Nucleus accumbens (tissue), 56 donors: ENCODE measurements at places on chromosomes 13 and 19.

GRCh38 chr19:17468302-17469091, 1.8 kb upstream of the SLC27A1 start:
- DNase-seq: peak; percentile 46

GRCh38 chr13:48975101-48975855, 434 bp upstream of the FNDC3A start:
- DNase-seq: peak; percentile 69

DNA sequence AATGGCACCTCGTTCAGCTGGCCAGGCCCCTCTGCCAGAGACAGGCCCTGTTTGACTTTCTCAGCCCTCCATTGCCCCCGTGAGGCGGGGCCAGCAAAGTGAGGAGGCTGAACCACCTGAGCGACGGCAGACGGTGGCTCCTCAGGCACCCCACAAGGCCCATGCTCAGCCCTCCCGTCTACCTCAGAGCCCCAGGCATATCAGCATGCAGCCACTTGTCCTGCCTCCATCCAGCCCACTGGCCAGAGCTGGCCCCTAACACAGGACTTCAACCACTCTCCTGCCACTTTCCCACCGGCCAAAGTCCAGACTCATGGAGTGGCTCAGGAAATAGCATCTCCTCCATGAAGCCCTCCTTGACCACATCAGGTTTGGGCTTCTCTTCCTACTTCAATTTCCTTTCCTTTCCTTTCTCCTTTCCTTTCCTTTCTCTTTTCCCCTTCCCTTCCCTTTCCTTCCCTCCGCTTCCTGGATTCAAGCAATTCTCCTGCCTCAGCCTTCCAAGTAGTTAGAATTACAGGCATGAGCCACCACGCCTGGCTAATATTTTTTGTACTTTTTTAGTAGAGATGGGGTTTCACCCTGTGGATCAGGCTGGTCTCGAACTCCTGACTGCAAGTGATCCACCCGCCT, 9.3 kb downstream of the SLC7A10 start:
- no peak for DNase-seq

GRCh38 chr13:33205804-33206221, 79.7 kb downstream of the STARD13 start:
- DNase-seq: no peak

DNA sequence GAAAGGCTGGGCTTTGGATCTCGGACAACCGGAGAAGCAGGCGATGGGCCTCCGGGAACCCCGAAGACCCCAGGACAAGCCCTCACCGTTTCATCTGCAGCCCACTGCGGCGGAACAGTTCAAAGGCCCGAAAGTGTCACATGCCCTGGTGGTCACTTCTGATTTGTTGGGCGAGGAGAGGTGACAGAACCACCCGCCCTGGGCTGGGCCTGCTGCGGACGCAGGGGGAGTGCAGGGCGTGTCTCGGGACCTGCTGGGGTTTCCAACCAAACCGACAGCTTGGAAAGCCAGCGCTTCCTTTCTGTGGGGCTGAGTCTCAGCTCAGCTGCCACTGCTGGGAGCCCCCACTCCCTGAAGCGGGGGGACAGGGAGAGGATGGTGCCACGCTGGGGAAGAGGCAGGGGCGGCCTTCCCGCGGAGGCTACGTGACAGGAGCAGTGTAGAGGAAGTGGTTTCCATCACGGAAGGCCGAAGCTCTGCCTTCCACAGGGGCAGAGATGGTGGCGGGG, 22.8 kb upstream of the ZBTB7A start:
- no peak for DNase-seq

- no peak for DNase-seq
Measured at GRCh38 chr19:39867133-39867532, 21.0 kb upstream of the FBL start.

- DNase-seq: no peak
Measured at GRCh38 chr13:112958127-112958989, 10.7 kb upstream of the MCF2L start.

GRCh38 chr19:18232540-18233223, 6.4 kb upstream of the PDE4C start:
- DNase-seq: no peak

DNA sequence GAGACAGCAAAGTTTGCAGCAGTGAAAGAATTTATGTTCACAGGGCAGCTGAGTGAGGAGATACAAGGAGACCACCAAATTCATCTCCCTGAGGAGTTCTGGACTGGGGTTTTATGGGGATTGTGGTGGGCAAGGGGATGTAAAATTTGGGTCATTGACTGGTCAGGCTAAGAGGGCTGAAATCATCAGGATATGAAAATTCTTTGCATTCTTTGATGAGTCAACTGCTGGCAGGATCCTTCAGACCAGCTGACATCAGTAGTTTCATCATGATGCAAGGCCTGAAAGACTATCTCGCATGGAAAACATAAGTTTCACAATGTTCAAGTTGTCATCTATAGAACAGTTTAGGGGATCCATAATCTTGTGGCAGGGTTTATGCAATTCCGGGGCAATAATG, 869.5 kb upstream of the PCDH9 start:
- DNase-seq: no peak

- DNase-seq: no peak
Measured at GRCh38 chr19:861141-861755, 1.8 kb downstream of the CFD start.

DNA sequence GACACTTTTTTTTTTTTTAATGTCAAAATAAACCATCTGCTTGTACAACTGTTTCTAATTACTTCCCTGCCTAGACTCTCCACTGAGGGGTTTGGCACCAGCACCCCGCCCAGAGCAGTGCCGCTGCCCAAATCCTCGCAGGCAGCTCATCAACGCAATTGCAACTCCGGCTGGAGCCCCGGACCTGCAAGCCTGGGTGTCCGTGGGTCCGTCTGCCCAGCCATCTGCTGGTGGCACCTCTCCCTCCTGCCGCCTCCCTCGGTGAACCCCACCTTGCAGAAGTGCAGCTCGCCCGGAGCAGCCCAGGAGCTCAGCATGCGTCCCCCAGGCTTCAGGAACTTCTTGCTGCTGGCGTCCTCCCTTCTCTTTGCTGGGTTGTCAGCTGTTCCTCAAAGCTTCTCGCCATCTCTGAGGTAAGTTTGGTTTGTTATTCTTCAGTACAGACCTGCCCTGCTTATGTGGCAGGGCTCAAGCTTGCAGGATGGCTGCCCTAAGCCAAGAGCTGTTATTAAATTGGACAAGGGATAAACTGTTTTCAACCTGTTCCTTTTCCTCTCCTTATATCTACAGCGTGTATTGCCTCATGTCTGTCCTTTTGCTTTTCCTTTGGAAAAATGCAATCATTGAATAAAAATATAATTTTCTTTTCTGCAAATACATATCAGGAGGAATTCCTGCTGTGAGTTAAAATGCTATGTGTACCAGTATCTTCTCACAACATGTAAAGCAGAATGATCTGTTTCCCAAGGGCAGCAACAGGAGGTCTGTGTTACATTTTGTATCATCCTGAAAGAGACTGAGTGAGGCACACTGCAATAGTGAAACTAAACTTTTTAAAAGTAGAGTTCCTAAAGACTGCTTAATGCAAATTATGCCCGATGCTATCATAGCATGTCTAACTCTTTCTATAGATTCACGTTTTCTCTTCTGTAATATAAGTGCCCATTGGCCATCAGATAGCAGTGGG, at the start of gene ITGBL1:
ITGBL1 (plus strand) TSS at position 157 of the 967 bp plus-strand sequence; CDS start at position 316, 159 bp downstream.
- no peak for DNase-seq

DNA sequence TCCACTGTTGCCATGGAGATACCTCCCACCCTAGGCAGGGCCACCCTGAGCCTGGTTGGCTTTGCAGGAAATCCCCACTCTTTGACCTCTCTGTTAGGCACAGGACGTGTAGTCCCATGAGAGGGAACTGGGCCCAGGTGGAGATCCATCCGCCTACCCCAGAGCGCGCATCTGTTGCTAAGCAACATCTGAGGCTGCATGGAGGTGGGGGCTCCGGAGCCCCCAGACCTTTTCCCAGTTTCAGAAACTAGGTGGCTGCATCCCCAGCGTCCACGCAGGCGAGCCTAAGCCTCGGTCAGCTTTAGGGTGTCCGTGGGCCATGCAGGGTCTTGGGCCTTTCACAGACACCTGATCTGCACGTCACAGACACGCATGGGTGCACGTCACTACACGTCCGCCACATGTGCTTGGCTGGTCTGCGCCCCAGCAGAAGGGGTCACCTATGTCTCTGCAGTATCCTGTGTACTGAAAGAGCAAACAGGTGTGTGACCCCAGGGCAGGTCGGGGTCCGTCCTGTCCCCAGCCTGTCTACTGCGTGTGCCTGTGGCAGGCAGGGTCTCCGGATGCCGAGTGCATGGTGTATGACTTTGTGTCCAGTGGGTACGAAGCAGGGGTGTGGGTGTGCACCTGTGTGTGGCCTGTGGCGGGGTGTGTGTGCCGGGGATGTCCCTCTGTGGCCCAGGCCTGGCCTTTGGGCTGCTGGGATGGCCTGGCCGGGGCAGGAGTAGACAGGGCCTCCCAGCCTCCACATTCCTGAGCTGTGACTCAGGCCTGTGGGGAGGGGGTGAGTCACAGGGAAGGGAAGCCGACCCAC, 4.1 kb upstream of the CIRBP start:
- DNase-seq: no peak

DNA sequence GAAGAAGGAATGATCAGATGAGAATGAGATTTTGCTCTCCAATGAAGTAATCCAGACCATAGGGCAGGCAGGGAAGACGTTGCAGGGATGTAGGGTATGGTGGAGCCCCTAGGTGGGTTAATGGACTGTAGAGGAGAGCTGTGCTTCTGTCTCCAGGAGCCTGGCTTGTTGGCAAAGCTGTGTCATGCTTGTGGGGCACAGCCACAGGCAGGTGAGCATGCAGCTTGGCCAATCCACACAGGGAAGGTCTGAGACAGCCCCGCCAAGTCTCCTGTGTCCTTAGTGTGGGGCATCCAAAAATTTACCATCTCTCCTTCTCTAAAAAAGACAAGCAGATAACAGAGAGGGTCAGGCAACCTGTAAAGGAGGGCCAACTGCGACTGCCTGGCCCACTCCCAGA, 71.4 kb upstream of the FLT1 start:
- no peak for DNase-seq

- DNase-seq: no peak
Measured at GRCh38 chr19:51640386-51640785, 6.2 kb downstream of the SIGLEC14 start.

- no peak for DNase-seq
Measured at GRCh38 chr13:77325371-77325980, 1.4 kb downstream of the MYCBP2 start.
